ENCODE measurements at places on chromosomes 5 and 9.

DNA sequence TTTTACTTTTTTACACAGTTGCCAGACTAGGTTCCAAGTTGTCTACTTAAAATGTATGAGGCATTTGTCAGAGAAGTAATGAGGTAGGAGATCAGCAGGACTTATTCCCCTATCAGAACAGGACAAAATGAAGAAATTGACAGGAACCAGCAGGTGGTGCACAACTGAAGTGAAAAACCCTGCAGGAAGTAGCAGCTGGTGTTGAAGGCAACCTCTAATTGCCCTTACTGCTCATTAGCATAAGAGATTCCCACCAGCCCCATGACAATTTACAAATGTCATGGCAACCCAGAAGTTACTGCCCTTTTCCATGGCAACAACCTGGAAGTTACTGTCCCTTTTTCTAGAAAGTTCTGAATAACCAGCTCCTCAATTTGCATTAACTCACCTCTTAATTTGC lies 5.4 kb downstream of the PCDHB15 start:
- DNase-seq, result no peak

- no peak for DNase-seq
Observed at GRCh38 chr5:55636683-55637082, 75.4 kb downstream of the SLC38A9 start.

- no peak for DNase-seq
Observed at GRCh38 chr9:78393340-78393739, 96.4 kb downstream of the PSAT1 start.

DNA sequence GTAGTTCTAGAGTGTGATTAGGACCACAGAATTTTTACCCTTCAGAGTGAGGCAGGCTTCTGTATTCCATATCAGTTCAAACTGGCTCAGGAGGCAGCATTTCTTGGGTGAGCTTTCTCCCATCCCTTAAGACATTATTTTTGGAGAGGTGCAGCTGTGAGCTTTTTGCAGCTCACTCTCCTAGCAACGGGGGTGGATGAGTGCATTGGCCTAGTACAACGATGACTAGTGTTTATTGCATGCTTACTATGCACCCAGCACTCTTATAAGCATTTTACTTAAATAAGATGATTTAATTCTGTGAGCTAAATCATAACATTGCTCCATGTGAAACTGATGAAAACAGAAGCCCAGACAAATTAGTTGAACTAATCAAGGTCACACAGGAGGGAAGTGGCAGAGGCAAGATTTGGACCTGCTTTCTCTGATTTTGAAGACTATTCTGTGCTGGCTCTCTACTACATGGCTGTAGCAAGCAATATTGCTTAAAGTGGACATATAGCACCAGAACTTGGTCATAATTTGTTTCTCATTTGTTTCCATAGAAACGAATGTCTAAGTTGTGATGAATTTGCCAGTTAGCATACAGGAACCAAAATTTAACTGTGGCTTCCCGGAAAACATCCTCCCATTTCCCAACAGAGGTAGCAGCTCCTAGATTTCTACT lies 372.1 kb upstream of the RIOK2 start:
- no peak for DNase-seq

DNA sequence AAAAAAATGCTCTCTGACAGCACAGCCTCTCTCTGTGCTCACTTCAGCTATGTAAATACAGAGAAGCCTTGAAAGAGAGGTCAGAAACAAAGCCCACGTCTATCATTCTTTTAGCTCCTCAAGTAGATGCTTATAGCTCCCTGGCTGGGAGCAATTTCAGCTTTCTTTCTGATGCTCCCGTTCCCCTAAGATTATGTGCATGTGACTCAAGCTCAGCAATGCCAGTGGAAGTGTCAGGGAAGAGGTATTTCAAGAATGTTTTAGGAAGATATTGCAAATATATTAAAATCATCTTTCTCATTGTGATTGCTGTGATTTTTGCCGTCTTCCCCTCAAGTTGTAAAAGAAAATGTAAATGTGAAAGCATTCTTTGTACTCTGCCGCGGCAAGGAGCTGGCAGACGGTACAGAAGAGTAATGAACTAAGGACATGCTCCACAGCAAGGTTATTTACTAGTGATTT lies 1353.7 kb upstream of the ACO1 start:
- DNase-seq, result no peak

DNA sequence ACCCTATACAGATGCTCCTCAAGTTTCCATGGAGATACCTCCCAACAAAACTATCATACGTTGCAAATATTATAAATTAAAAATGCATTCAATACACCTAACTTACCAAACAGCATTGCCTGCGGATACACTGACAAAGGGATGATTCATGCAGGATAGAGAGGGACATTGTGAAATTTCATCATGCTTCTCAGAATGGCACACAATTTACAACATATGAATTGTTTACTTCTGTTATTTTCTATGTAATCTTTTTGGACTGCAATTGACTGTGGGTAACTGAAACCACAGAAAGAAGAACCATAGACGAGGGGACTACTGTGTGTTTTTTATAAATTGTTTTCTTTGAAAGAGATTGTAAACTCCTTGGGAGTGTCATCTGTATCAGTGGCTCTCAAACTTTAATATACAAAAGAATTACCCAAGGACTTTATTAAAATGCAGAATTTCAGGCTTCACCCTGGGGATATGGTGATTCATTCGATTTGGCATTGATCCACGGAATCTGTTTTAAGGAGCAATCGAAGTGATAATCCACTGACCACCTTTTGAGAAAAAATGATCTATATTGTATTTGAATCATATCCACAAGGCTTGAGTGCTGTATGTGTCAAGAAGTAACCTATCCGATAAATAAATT lies 146.4 kb downstream of the SGCD start:
- DNase-seq, result no peak

DNA sequence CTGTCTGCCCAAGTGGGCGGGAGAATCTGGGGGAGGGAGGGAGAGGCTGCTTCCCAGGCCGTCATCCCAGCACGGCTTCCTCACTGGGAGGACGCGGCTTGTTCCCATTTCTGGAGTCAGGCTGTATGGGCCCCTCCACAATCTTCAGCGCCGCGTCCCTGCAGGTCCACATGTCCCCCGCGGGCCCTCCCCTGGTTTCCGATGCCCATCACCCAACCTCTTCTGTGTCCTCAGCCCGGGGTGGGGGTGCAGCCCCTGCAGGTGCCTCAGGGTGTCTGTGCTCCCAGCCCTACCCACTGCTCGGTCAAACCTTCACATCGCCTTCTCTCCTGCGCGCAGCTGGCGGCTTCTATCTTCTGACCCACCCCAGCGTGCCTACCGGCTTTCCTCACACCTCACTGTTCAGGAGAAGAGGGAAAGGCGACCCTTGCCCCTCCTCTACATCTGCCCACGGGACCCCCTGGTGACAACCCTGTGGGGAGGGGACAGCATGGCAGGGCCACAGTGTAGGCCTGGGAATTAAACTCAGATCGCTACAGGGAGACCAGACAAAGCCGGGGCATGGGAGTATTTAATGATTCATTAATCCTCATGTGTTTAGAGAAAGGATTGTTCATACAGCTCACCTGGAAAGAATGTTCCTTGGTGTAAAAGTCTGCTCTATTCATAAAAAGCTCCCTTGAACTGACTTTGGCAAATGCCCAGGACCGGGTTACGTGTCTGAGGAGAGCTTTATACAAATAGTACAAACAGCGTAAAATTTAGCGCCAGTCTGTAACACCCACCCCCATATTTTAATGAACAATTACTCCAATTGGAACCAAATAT lies 145.1 kb downstream of the IRX1 start:
- DNase-seq, result no peak

- DNase-seq, result no peak
Observed at GRCh38 chr5:141839015-141839513, 39.1 kb downstream of the PCDH1 start.

DNA sequence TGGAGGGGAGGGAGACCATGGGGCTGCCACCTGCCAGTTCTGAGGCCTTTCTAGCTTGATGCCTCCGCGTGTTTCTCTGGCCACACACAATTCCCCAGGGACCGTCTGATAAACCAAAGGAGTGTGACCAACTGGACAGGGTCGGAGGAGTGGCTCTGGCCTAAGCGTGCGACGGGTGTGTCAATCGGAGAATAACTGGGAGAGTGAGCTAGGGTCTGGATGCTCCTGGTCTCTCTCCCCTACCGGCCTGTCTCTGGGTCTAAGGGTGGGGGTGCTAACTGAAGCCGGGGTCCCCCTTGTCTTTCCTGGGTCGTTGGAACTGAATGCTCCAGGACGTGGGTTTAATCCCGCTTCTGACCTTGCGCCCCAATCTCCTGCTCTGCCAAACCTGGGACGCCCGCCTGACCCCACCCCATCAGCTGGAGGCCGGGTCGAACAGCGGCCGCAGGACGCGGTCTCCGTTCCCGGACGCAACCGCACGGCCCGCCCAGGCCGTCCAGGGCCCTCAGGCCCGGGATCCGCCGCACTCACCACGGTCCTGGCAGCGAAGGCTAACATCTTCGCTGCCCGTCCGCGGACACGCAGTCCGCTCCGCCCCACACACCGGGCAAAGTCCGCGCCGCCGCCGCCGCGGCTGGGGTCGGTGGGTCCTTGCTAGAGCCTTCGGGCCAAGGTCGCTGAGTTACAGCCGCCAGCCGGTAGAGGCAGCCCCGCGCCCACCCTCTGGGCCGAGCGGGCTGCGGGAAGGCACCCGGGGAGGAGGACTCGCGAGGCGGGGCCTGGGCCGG lies 447 bp downstream of the CRAT start:
- DNase-seq, result no peak

GRCh38 chr9:5085993-5086392 lies 99.4 kb downstream of the INSL6 start:
- no peak for DNase-seq

DNA sequence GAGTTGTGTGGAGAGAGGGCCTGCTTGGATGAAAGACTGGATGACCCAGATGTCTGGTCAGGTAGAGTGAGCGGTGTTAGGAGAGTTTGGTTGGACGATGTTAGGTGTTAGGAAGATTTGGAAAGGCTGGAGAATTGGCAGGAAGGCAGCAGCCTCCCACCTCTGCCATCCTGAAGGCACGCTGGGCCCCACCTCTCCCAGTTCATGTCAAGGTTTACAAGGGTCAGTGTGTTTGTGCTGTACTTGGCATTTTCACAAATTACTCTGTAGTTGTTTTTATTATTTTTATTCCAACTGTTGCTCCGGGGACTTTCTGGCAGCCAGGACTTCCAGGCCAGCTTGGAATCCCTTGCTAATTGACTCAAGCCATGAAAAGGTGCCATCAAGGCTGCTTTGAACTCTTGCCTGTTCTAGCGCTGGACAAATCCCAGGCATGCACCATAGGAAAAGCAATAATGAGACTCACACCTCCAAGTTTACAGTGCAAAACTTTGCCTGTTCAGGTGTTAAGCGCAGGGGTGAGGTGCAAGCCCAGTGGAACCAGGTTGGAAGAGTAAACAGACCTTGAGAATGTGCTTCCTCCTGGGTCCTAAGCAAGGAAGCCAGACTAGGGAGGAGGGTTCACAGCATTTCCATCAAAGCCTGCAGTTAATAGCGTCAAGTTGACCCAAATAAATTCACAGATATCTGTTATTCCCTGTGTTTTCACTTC lies 41.7 kb upstream of the KLF9 start:
- no peak for DNase-seq

- DNase-seq, result no peak
Observed at GRCh38 chr9:114484854-114485443, 20.3 kb downstream of the WHRN start.

DNA sequence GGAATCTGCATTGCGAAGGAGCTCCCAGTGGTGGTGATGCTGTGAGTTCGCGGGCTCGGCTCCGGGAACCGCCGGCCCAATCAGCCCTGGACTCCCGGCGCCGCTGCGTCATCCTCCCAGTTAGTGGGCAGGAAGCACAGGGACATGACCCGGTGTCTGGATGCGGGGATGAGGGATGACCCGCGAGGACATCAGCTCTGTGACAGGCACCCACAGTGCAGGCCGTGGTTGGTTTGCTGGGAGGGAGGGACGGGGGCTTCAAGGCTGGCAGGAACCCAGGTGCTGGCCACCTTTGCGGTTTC lies 996 bp downstream of the NXNL2 start:
- no peak for DNase-seq

- DNase-seq, result no peak
Observed at GRCh38 chr5:40999966-41000365, 71.2 kb downstream of the MROH2B start.

GRCh38 chr5:160048131-160048530 lies 39.2 kb downstream of the TTC1 start:
- DNase-seq, result no peak

- DNase-seq, result no peak
Observed at GRCh38 chr5:92780057-92780456, 801.0 kb downstream of the NR2F1-AS1 start.

GRCh38 chr5:66647146-66647856 lies 51.1 kb downstream of the MAST4 start:
- no peak for DNase-seq

GRCh38 chr5:53067641-53068040 lies 41.9 kb downstream of the MOCS2 start:
- no peak for DNase-seq

DNA sequence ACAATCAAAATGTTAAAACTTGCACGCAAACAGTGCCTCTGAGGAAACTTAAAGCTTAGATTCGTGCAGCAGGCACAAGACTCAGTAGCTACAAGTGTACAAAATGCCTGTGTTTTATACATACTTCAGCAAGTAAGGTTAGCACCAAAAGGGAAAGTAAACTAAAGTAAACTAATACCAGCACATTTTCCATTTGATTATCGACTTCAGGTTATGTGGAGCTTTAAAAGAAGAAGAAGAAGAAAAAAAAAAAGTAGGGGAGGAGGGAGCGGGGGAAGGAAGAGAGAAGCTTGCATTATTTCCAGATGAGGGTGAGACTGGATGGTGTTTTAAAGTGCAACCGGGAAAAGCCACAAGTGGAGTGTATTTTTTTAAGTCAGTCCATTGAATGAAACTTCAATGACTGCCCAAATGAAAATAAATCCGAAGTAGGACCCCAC lies 596 bp upstream of the ADAMTS6 start:
- no peak for DNase-seq

DNA sequence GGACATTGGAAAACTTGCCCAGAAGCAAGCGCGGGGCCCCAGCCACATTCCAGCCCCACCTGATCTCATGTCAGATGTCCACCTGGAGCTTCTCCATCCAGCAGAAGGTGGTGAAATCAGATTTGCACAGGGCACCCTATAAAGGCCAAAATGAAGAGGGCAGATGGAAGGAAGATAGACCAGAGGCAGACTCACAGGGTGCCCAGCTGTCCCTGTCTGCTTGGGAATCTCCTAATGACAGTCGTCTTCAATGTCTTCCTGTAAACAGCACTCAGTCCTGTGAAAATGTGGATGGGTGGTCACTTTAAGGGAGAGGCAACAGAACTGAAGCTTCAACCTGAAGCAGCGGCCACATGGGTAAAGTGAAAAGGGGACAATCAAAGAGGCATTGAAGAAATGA lies 607.5 kb downstream of the IRX1 start:
- DNase-seq, result no peak

GRCh38 chr9:1200847-1201251 lies 150.7 kb downstream of the DMRT2 start:
- no peak for DNase-seq
